GM18507 (cell line): ENCODE measurements at places on chromosomes 7 and 10.

- no peak for DNase-seq
These were observed 575.0 kb upstream of the MGMT start for GRCh38 chr10:128892005-128892404.

- DNase-seq: no peak
These were observed 84.5 kb upstream of the DYNC1I1 start for GRCh38 chr7:95687759-95688343.

GRCh38 chr10:61164458-61165160, 220.6 kb upstream of the RHOBTB1 start:
- no peak for DNase-seq

- no peak for DNase-seq
These were observed 118.5 kb downstream of the NKX6-2 start for GRCh38 chr10:132667342-132668047.

DNA sequence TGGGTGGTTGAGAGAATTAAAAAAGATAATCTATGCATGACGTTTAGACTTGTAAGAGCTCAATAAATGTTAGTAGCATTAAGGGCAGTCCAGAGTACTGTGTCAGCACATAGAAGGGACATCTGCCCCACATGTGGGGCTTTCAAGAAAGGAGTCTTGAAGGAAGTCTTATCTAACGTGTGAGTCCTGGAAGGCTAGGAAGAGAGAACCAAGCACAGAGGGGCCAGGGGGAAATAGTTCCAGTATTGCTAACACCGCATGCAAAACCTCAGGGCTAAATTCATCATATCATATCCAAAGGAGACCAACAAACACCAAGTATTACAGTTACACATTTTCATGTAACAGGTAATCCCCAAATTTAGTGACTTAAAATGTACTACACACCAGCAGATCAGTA, 122.7 kb downstream of the AOAH start:
- DNase-seq: no peak

DNA sequence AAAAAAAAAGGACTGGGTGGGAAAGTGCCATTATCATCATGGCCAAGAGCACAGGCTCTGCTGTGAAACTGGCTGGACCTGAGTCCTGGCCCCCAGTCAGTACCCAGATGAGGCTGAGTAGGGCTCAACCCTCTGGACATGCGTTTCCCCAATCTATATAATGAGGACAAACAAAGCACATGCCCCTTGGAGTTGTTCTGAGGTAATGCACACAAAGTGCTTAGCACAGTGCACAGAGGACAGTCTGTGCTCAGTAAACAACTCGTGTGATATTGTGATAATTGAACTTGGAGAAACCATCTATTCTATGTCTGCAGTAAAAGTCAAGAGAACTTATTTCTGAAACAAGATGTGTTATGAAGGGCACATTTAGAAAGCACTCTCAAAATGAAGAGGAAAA, 138.8 kb downstream of the KCNMA1 start:
- DNase-seq: no peak

GRCh38 chr10:28533571-28534304, 820 bp downstream of the WAC start:
- peak; percentile 11 for DNase-seq

- no peak for DNase-seq
These were observed 93.3 kb upstream of the AGBL3 start for GRCh38 chr7:134892963-134893362.

GRCh38 chr10:130642926-130643325, 506.7 kb downstream of the GLRX3 start:
- no peak for DNase-seq

DNA sequence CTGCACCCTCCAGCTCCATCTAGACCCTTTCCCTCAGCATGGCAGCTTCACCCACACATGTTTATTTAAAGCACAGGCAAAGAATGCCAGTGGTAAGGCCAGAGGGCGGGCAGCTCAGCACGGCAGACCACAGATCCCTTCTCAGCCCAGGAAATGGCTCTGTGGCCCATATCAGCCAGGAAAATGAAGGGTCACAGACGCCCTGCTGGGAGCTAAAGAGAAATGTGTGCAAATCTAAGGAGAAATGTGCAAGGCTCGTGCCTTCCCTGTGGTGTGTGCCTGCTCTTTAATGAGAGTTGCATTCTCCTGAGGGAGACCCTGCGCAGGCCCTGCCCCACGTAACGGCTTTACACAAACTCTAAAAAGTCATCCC, 23.0 kb downstream of the PTPRN2 start:
- no peak for DNase-seq

DNA sequence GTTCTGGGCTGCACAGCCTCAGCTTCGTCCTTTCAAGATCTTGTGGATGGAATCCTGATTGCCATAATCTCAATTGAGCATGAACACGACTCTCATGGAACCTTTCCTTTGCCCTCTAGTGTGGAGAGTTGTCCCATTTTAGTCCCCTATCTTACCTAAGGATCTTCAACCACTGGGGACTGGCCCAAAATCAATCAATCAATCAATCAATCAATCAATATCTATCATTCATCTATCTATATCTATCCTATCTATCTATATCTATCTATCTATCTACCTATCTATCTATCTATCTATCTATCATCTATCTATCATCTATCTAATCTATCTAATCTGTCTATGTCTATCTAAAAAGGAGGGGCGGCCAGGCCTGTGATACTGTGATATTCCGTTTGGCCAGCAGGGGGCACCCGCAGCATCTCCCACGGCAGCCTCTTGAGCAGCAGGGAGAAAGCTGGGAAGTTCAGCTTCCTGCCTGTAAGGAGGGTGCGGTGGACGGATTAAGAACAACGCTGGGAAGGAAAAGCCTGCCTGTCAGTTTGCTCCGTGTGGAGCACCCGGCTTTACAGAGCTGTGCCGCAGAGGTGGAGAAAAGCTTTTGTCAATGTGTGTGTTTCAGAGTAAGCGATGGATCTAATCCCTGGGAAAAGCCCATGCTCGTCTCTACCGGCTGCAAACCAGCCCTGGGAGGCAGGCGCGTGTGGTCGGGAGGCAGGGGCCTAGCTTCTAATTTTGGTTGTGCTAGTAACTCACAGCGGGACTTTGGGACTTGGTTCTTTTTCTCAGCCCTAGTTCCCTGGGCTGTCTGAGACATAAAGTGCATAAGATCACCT, 124.9 kb downstream of the SH2D4B start:
- DNase-seq: peak; percentile 39

DNA sequence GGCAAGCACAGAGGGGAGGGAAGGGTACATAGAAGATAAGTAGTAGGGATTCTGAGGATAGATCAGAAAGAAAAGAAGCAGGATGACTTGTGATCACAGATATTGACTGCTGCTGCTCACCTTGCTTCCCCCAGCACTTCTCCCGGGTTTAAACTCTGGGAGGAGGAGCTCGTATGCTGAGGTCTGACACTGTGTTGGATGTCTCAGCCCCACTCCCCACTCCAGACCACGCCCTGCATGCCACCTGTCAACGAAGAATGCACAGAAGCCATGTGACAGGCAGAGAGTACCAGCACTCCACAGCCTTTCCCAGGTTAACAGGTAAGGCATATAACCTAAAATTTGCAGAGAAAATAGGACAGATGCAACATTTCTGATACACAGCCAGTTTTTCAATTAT, 388.9 kb downstream of the TNS3 start:
- DNase-seq: no peak

- DNase-seq: no peak
These were observed 128.0 kb downstream of the MAD1L1 start for GRCh38 chr7:2104716-2105115.

DNA sequence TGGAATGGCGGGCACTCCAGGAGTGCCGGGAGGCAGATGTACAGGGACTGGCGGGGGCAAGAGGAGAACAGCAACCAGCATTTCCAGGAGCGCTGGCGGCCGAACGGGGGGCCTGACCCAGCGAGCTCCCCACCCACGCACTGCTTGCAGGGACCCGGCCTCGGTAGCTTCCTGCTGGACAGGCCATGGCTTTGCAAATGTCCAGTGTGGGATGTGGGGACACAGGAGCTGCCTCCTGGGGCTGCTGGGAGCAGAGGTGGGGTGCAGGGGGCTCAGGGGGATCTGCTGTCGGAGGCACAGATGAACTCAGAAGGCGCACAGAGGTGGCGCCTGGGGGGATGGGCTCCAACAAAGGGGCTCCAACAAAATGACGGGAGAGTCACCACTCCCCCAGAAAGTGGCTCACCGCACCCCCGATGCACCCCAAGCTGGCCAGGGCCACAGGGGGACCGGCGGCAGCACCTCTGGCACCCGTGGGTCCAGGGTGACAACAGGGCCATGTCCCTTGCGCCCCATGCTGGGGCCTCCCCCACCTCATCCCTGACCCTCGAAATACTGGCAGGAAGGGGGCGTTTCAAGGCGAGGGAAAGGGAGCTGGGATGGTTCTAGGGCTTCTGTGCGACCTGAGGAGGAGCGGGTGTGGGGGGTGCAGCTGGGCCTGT, 41.1 kb downstream of the AP5Z1 start:
- DNase-seq: no peak

- no peak for DNase-seq
These were observed 443.2 kb upstream of the SEMA3A start for GRCh38 chr7:84637568-84638338.

DNA sequence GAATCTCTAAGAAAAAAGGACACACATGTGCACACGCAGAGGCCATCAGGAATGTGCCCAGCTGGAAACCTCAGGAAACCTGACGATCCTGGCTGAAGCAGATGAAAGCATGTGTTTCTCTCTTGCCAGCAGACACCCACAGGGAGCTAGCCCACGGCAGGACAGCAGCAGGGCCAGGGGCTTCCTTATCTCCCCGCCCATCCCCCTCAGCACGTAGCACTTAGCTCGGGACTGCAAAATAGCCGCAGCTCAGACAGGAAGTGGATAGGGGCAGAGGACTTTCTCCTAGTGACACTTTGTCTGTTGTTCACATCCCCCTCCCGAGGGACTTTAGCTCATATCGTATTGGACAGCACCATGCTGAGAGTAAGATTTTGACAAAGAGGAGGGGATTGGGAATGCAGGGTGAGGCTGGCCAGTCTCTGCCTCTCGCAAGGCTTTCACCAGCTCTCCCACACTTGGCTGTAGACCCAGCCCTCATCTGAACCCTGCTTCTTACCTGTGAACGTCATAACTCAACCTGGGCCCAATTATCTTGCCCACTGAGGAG, 63.8 kb downstream of the MKI67 start:
- DNase-seq: no peak

DNA sequence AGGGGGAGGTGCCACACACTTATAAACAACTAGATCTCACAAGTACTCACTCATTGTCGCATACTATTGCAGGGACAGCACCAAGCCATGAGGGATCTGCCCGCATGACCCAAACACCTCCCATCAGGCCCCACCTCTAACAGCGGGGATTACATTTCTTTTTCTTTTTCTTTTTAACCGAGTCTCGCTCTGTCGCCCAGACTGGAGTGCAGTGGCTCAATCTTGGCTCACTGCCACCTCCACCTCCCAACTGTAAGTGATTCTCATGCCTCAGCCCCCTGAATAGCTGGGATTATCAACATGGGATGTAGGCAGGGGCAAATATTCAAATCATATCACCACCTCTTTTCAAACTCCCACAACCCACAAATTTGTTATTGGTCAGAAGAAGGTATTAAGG, 76.7 kb downstream of the SKAP2 start:
- no peak for DNase-seq

DNA sequence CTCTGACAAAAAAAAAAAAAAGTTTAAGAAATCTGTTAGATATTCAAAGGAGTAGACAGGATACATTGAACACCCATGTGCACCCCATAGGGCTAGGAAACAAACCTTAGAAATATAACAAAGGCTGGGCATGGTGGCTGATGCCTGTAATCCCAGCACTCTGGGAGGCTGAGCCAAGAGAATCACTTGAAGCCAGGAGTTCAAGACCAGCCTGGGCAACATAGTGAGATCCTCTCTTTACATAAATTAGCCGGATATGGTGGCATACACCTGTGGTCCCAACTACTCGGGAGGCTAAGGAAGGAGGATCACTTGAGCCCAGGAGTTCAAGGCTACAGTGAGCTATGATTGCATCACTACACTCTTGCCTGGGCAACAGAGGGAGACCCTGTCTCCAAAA, 15.3 kb downstream of the CLIP2 start:
- no peak for DNase-seq

DNA sequence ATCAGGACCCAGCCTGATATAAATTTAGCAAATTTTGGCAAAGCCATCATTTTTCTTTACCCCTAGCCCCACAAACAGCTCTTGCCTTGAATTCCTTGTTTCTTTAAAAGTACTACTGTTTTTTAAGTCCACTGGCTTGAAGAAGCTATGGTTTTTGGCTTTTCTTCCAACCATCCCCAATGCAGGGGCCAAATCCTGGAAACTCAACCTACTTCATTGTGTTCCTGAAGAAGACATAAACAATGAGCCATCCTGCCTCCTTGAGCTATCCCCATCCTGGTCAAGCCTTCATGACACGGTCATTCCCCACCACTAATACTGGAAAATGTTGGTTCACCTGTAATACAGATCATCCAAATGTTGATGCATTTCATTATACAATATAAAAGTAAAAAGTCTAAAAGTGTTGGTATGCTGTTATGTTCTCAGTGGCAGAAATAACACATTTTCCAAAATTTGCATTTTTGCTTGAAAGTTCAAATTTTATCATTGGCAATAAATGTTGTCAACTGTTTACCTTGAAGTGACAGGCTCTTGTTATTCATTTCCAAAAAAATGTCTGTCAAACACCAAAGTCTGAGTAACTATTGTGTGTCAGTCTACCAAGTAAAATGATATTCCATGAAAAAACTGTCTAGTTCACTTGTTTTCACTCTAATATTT, 92.2 kb downstream of the DOCK4 start:
- no peak for DNase-seq

GRCh38 chr7:36272567-36273269, 116.9 kb upstream of the ANLN start:
- no peak for DNase-seq

DNA sequence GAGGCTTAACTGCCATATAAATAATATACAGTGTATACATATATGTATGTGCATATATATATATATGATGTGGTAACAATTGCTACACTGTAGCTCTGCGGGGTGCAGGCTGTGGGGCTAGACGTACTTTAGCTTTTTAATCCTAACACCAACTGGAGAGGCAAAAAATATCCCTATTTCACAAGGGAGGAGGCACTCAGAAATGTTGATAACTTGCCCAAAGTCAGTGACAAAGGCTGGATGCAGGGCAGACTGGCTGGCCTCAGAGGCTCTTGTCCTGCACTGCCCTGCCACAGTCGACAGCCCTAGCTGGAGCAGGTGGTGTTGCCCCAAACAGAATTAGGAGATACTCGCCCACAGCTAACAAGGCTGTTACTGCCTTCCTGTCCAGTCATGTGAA, 1.5 kb upstream of the RELN start:
- no peak for DNase-seq

GRCh38 chr10:846126-846685, 85.3 kb downstream of the LARP4B start:
- DNase-seq: no peak

GRCh38 chr10:61600399-61600798, 62.3 kb upstream of the CABCOCO1 start:
- no peak for DNase-seq

GRCh38 chr7:1562116-1562515, 6.1 kb upstream of the TMEM184A start:
- DNase-seq: no peak

GRCh38 chr7:116810267-116811116, 51.9 kb upstream of the CAPZA2 start:
- DNase-seq: no peak
